ENCODE measurements at places on chromosomes 16 and 17.

GRCh38 chr17:49551221-49552069, 24.2 kb upstream of the NXPH3 start:
- no peak for DNase-seq

GRCh38 chr17:32954477-32954876, 26.5 kb downstream of the TMEM98 start:
- DNase-seq: no peak

GRCh38 chr16:48629016-48629415, 19.0 kb upstream of the N4BP1 start:
- no peak for DNase-seq

- no peak for DNase-seq
Measured at GRCh38 chr16:88423448-88423850, 29.6 kb upstream of the ZFPM1 start.

DNA sequence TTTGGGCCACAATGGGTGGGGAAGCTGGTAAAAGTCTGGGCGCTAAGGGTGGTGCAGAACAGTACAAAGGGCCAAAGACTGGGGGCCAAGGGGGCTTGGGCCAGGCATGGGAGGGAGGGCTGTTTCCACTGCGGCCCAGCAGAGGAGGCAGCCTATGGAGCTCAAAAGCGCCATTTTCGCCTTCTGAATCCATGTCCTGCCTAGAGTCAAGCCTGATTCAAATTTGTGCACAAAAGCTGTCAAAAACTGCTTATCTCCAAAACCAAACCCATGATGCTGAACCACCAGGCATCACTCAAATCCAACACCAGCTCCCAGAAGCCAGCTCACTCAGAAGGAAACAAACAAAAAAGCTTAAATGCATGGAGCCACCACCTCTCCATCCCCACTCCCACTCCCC, 16.0 kb downstream of the COG7 start:
- DNase-seq: no peak

DNA sequence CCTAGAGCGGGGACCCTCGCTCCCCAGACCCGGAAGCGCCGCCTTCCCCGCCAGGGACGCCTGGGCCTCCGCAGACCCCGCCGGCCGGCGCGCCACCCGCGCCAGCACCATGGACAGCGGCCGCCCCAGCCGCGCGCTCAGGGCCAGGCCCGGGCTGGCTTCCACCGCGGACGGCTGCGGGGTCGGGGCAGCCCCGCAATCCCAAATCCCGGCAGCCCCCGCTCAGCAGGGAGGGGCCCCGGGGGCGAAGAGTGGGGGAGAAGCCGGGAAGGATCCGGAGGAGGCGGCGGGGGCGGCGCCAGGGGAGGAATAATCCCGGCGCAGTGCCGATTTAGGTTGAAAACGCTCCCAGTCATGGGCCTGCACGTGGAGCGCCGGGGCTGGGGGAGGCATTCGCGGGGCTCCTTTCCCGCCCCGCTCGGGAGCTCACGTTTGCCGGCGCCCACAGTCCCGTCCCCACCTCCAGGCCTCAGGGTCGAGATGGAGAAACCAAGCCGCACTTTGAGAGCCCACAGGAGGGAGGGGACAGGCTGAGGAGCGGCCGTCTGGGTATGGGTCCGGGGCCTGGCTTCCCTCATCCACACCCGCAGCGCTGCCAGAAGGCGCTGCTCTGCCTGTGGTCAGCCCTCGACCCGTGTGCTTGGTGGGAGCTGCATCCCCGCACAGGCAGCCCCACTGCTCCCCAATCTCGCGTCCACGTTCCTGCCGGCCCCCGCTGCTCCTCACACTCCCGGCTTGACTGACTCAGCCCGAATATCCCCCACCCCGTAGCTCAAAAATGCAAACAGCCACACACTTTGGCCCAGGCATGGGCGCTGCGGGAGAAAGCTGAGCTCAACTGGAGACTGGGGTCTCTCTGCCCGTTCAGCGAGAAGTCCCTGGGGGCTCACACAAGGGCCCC, 4.7 kb downstream of the FBXL16 start:
- DNase-seq: no peak

- no peak for DNase-seq
Measured at GRCh38 chr17:51165680-51166197, 472 bp upstream of the NME2 start.

GRCh38 chr17:45162025-45162687, 481 bp downstream of the HEXIM2 start:
- DNase-seq: no peak

GRCh38 chr16:89040391-89040790, 53.3 kb upstream of the ACSF3 start:
- DNase-seq: no peak

GRCh38 chr17:57125866-57126265, 40.8 kb downstream of the AKAP1 start:
- DNase-seq: no peak

- DNase-seq: no peak
Measured at GRCh38 chr16:75116911-75117245, 298 bp upstream of the LDHD start.

DNA sequence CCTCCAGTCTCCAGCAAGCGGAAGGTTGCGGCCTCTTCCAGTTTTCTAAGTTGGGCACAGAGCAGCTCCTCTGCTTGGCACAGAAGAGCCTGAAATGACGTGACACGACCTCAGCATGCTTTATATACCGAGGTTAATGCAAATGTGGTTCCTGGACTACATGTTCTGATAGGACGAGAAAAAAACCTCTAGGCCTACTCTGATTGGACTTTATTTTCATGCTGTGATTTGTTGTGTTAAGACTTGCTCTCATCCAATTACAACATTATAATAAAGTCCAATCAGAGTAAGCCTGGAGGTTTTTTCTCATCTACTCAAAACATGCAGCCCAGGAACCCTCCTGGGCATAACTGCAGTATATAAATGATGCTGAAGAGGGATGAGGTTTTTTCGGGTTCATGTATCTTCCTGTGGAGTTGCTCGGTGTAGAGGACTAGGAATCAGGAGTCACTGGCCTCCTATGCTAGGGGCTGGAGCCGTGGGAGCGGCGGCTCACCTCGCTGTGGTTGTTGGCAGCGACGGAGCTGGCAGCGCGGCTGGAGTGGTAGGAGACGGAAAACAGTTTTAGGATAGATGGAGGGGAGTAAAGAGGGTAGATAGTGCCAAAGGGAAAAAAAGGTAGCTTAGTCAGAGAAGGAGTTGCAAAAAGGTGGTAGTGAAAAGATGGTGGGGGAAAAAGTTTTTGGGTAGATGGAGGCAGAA, 878.0 kb downstream of the KCNJ18 start:
- DNase-seq: no peak

DNA sequence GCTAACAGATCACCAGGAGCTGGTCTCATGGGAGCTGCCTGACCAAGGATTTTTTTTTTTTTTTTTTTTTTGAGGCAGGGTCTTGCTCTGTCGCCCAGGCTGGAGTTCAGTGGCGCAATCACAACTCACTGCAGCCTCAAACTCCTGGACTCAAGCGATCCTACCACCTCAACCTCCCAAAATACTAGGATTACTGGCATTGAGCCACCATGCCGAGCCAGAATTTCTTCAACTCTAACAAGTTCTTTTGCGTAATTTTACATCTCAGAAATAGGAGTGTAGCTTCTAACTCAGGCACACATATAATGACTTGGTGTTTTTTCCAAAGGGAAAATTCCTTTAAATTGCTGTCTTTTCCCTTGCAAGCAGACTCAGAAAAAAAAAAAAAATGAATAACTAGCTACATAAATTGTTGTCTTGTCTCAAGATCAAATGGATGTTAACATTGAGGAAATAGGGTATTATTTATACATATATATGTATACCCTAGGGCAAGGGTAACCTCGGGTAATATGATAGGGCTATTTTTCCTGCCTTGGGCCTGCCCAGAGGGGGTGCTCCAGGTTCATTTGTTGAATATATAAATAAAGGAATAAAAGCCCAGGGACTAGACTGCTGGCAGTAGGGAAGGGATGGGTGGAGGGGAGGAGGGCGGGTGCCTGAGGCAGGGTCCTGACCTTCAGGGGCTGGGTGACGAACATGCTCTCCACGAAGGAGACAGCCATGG, 42.8 kb upstream of the GCSH start:
- DNase-seq: no peak

GRCh38 chr16:28320023-28320561, 27.8 kb downstream of the SBK1 start:
- DNase-seq: no peak

- no peak for DNase-seq
Measured at GRCh38 chr16:20141956-20142355, 68.3 kb upstream of the GPR139 start.

DNA sequence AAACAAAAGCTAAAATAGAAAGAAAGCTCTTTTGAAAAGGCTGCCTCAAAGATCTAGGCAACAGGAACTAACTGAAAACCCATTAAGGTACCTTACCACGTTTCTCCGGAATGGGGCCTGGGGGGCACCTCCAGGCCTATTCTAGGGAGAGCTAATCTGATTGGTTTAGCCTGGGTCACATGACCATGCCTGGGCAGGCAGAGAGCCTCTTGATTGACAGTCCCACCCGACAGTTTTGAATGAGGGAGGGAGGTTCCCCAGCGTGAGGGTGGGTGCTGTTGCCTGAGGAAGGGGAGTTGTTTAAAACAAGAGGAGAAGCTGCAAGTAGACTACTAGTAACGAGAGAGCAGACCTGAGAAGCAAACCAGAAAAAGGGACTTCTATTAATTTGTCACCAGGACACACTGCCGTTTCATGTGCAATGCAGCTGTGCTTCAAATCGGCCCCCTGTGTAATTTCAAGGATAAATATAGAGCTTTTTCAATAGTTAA, 143.4 kb upstream of the HS3ST2 start:
- DNase-seq: no peak

DNA sequence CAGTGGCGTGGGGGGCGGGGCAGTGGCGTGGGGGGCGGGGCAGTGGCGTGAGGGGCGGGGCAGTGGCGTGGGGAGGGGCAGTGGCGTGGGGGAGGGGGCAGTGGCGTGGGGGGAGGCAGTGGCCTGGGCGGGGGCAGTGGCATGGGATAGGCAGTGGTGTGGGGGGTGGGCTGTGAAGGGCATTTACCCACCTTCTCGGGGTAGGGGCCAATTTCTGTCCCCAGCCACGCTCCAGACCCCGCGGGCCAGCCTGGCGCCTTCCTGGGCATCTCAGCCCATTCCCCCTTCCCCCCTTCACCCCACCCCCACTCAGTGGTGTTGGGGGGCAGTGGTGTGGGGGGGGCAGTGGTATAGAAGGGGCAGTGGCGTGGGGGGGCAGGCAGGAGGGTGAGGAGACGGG, 92.7 kb downstream of the LITAF start:
- DNase-seq: no peak

Measured in activated naive CD8-positive, alpha-beta T cell treated with anti-CD3 and anti-CD28 coated beads, Interleukin-2, amount 50 U/mL, for 16 hours (primary cell).